NCI-H146 (cell line): ENCODE measurements at places on chromosomes 11 and 22.

DNA sequence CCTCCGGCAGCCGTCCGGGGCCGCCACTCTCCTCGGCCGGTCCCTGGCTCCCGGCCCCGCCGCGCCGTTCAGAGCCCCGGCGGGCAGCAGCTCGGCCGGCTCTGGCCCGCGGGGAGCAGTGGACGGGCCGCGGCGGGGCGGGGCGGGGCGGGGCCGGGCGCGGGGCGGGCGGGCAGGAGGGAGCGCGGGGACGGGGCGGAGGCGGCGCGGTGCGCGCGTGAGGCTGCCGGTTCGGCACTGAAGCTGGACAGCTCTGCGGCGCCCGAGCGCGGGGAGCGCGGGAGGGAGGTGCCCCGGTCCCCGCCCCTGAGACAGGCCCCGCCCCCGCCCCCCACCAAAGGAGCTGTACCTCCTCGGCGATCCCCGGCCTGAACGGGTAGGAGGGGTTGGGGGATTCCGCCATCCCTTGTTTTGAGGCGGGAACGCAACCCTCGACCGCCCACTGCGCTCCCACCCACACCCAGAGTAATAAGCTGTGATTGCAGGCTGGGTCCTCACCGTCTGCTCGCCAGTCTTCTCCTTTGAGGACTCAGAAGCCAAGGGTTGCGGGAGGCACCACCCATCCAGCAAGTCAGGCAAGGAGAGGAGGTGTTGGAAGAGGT lies at the start of gene DRD2:
DRD2 (minus strand) TSS at position 239 of the 602 bp plus-strand sequence. CDS start 50,747 bp downstream, outside the sequence.
- DNase-seq = peak; percentile 56

GRCh38 chr11:64586366-64586765 lies 4.7 kb upstream of the SLC22A12 start:
- DNase-seq = no peak

DNA sequence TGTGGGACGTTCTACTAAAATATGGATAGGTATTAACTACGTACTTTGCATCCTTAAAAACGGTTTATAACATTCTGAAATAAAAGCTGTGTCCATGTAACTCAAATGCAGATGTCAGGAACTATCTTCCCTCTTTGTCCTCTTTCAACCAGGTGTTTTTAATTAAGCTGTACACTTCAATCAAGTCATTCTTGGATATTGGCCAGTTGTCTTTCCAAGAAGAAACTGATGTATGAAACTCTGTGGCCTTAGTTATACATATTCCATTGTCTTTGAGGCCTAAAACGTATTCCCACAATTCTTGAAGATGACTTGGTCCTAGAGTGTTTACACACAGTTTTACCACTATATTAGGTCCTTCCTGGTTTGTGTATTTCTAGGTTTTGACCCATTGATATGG lies 249.0 kb upstream of the CNTN5 start:
- DNase-seq = no peak

DNA sequence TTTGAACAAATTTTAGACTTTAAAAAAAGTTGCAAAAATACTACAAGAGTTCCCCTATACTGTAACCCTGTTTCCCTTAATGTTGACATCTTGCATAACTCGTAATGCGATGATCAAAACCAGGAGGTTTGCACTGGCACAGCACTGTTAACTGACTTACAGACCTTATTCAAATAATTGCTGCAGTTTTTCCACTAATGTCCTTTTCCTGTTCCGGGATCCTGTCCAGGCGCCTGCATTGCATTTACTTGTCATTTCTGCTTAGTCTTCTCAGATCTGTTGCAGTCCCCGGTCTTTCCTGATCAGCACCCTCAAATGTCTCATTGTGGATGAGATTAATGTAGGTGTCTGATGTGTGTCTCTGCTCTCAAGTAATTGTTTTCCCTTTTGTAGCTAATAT lies 32.0 kb downstream of the APLP2 start:
- DNase-seq = no peak

GRCh38 chr11:85803920-85804319 lies 7.0 kb downstream of the SYTL2 start:
- no peak for DNase-seq

DNA sequence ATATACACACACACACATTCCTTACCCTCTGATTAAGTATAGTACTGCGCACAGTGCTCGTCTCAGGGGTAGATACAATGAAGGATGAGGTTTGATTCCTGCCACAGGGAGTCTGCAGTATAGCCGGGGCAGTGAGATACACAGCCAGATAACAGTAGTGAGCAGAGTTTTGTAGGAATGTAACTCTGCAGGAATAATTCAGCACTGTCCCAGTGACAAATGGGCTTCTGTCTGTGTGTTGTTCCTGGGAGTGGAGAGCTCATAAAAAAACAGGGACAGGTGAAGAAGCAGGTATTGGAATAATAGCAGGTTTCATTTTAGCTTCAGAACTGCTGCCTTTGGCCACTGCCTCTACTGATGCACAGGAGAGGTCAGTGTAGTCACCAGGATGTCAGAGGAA lies 85.3 kb upstream of the OR9Q1 start:
- DNase-seq = no peak
